ENCODE measurements at places on chromosomes 5 and 9. TPM values are rescaled to one million over a fixed set of nuclear protein-coding genes. Genes with fewer than 3 reads are reported as not detected.

Gene LIX1
- not detected for total RNA-seq

Gene TAL2
- total RNA-seq: not detected

Gene DCAF10
- 19.4 TPM for total RNA-seq

Gene MYOT
- total RNA-seq: not detected

Gene MORN5
- total RNA-seq: not detected

Gene TRPM3
- not detected for total RNA-seq

Gene CATSPER3
- 0.81 TPM for total RNA-seq

Gene KLF4
- 3.3 TPM for total RNA-seq

Gene GPSM1
- total RNA-seq: 18.3 TPM

Gene SLC25A2
- total RNA-seq: 0.20 TPM

GRCh38 chr5:116454417-116454927 is 120.2 kb downstream of the SEMA6A start:
- H3K4me1 ChIP-seq: peaks cover 6% of the 10 kb centered on the region
- H3K27me3 ChIP-seq: peaks cover 3% of the 10 kb centered on the region
- no peak overlapping the region for H3K4me3 ChIP-seq
- no peaks in the 10 kb centered on the region for H3K36me3 ChIP-seq

GRCh38 chr9:124266139-124266825 is 8.5 kb downstream of the NEK6 start:
- no peak overlapping the region for H3K4me3 ChIP-seq
- DNase-seq: no peak
- H3K4me1 ChIP-seq: peaks cover 6% of the 10 kb centered on the region
- no peaks in the 10 kb centered on the region for H3K36me3 ChIP-seq
- H3K27ac ChIP-seq: no peak overlapping the region

GRCh38 chr5:111313017-111313724 is 89.0 kb downstream of the CAMK4 start:
- DNase-seq: no peak
- H3K27ac ChIP-seq: peak overlapping the region; percentile 64
- no peak overlapping the region for H3K4me3 ChIP-seq
- peaks cover 22% of the 10 kb centered on the region for H3K4me1 ChIP-seq

GRCh38 chr5:31611002-31611401 is 27.9 kb upstream of the PDZD2 start:
- no peaks in the 10 kb centered on the region for H3K36me3 ChIP-seq
- H3K27ac ChIP-seq: no peak overlapping the region
- peaks cover 3% of the 10 kb centered on the region for H3K27me3 ChIP-seq
- H3K4me1 ChIP-seq: no peaks in the 10 kb centered on the region

GRCh38 chr5:14980698-14981097 is 109.1 kb upstream of the ANKH start:
- H3K4me1 ChIP-seq: peaks cover 25% of the 10 kb centered on the region
- H3K4me3 ChIP-seq: no peak overlapping the region
- H3K27me3 ChIP-seq: peaks cover 3% of the 10 kb centered on the region
- H3K36me3 ChIP-seq: no peaks in the 10 kb centered on the region
- H3K27ac ChIP-seq: no peak overlapping the region
- DNase-seq: no peak

GRCh38 chr5:77947041-77947428 is 170.9 kb upstream of the TBCA start:
- H3K27me3 ChIP-seq: peaks cover 4% of the 10 kb centered on the region
- H3K4me1 ChIP-seq: no peaks in the 10 kb centered on the region
- no peak for DNase-seq
- H3K4me3 ChIP-seq: no peak overlapping the region

DNA sequence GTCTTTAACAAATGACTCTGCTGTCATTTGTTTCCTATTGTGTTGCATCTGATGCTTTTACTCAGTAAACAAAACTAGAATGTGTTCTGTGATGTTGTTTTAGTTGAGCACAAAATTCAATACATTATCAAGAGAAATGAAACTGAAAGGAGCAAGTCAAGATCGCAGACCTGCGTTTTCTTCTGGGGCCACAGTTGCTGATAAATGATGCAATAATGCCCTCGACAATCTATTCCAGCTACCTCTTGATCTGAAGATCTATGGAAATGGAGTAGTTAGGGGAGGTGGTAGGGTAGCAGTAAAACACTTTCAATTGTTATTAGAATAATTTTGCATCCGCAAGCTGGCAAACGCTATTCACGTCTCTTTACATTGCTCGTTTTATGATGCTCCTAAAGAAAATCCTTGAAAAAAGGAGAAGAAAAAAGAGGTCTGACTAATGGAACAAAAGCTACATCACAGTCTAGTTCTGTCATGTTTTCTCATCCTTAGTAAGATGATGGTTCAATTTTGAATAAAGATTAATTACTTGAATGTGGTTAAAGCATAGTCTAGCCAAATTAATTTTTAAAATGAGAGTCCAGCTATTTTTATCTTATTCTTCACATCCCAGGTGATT is 1.6 kb downstream of the ZNF366 start:
- H3K36me3 ChIP-seq: no peaks in the 10 kb centered on the region
- peaks cover 11% of the 10 kb centered on the region for H3K27me3 ChIP-seq
- H3K4me1 ChIP-seq: peaks cover 9% of the 10 kb centered on the region
- DNase-seq: no peak
- H3K27ac ChIP-seq: no peak overlapping the region
- no peak overlapping the region for H3K4me3 ChIP-seq

DNA sequence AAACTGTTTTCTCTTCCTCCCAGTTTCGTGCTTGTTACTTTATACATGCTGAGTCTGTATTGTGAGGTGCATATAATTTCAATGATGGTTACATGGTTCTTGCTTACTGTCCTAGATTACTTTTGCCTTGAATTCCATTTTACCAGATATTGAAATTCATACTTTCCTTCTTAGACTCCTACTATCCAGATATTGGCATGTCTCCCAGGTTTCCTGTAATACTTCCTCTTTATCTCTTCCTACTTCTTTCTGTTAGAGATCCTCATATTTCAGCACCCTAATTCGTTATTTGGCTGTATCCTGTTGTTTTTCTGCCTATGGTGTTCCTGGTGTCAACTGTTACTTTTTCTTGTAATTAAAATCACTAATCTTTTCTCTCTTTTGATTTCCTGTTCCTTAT is 522.1 kb downstream of the CCDC171 start:
- no peak overlapping the region for H3K27ac ChIP-seq
- H3K36me3 ChIP-seq: no peaks in the 10 kb centered on the region
- DNase-seq: no peak
- H3K4me3 ChIP-seq: no peak overlapping the region
- no peaks in the 10 kb centered on the region for H3K27me3 ChIP-seq

DNA sequence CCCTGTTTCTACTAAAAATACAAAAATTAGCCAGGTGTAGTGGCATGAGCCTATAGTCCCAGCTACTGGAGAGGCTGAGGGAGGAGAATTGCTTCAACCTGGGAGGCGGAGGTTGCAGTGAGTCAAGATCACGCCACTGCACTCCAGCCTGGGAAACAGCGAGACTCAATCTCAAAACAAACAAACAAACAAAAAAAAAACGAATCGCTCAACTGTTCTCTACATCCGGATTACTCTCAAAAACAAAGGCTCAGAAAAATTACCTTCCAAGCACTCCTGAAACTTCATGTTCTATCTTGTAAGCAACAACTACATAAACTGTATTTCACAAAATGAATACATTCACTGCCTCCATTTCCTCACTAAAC is 14.0 kb downstream of the UBAP2 start:
- DNase-seq: no peak
- H3K27me3 ChIP-seq: no peaks in the 10 kb centered on the region
- no peak overlapping the region for H3K4me3 ChIP-seq
- peaks cover 15% of the 10 kb centered on the region for H3K36me3 ChIP-seq
- H3K4me1 ChIP-seq: peaks cover 18% of the 10 kb centered on the region

DNA sequence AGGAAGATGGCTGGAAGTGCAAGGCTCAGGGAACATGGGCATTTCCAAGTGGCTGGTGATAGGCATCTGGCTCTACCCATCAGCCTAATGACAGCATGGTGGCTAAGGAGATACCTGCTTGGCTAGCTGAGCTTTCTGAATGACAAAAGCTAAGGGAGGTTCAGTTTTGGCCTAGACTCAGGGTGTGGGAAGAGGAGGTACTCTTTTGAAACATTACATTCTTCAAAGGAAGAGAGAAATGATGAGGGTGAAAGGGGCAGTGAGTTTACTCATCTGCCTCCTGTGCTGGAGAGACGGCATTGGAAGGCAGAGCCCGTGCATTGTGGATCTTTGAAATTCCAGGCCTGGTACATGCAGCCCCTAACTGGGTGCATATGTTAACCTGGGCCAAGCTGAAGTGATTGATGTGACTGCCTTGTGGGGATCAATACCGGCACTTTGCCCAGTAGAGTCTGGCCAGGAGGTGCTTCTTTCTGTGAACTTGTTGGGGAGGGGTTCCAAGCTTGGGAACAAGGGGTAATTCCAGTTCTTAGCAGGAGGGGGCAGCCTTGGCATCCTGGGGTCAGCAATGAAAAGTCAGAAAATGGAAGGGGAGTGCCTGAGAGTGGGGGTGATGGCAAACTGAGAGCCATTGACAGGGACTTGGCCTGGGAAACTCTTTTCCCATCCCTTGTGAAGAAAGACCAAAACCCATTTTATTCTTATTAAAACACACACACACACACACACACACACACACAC is 108.6 kb downstream of the ACER2 start:
- DNase-seq: no peak
- H3K36me3 ChIP-seq: no peaks in the 10 kb centered on the region
- peaks cover under 1% of the 10 kb centered on the region for H3K27me3 ChIP-seq
- peaks cover 27% of the 10 kb centered on the region for H3K4me1 ChIP-seq

DNA sequence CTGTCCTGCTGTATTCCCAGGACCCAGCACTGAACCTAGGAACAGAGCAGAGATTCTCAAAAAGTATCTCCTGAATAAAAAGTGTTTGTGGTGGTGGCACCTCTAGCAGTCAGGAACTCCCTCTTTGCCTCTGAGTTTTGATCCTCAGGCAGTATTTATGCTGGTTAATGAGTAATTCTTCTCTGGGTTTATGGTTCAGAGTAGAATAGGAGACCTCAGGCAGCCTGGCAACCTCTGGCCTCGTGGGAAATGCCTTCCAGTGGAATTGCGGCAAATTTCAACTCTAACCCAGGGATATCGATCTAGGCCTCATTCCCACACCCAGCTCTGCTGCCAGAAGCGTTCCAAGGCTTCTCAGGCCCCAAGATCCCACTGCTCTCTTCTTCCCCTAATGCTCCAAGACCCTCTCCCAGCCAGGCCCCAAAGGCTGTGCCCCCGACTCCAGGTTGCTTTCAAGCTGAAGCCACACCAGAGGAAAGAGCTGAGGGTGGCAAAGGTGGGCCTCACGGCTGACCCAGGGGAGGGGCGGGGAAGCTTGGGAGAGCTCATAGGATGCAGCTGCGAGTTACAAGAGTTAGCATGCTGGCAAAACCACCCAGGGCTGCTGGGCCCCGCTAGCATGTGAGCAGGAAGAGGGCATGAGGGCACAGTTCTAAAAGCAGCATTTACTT is 10.9 kb upstream of the HDHD3 start:
- no peak for DNase-seq
- H3K36me3 ChIP-seq: peaks cover 12% of the 10 kb centered on the region
- no peak overlapping the region for H3K27ac ChIP-seq
- no peaks in the 10 kb centered on the region for H3K4me1 ChIP-seq

DNA sequence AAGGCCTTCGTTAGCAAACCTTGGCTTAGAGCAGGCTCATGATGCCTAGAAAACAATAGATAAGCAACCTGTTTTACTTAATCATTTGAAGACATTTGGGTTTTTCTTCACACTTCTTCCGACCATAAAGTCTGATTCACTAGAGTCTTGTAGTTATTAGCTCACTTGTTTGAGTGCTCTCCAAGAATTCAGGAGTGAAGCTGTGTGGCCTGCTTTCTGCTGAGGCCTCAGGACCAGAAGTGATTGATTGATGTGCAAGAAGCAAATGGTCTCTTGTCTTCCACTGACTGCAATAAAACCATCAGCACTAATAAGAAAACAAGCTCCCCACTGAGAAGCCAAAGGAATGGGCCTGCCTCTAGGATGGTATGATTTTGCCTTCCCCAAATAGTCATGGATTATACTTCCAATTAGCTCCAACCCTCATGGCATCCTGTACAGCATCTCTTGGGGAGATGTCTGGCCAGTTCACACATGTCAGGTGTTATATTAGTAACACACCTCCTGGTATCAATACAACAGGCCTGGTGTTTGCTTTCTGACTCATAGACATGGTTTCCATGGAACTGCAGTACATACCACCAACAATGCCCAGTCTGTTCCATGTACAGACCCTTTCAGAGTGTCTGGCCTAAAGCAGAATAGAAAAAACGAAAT is 317.6 kb downstream of the CWC27 start:
- no peaks in the 10 kb centered on the region for H3K36me3 ChIP-seq
- H3K4me3 ChIP-seq: no peak overlapping the region

DNA sequence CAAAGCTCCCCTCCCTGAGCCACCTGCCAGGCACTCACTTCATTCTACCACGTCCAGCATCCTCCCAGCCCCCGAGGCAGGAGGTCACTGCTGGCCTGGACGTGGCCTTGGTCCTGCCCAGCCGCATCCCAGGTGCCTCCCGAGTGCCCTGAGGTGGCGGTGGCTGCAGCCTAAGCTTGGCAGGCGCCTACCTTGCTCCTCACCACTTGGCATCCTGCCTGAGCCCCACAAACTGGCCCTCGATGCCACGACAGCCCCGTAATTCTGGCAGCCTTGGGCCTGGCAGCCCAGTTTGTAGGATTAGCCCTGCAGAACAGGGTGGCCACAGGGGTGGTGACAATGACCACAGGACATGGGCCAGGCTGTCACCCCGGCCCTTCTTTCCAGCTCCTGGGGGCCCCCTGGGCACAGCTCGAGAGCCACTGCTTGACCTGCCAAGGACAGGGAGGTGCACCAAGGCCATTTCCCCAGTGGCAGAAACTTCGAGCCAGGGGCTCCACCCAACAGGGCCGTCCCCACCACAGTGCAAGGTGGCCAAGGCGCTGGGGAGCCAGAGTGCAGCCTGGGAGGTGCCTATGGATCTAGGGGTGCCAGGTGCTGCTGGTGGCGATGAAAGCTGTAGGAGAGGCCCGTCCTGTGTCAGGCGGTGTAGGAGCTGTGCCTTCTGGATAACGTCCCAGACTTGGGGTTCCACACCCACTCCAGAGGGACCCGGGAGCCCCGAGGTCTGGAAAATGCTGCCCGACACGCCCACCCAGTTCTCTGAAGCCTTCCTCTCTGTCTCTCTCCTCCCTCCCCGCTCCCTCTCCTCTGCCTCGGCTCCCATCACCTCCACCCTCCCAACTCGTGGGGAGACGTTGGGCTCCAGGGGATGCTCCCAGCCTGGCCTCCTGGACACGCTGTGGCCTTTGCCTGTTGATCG is 18.4 kb downstream of the NKD2 start:
- H3K27me3 ChIP-seq: no peaks in the 10 kb centered on the region
- no peak overlapping the region for H3K4me3 ChIP-seq
- no peaks in the 10 kb centered on the region for H3K4me1 ChIP-seq
- DNase-seq: no peak

DNA sequence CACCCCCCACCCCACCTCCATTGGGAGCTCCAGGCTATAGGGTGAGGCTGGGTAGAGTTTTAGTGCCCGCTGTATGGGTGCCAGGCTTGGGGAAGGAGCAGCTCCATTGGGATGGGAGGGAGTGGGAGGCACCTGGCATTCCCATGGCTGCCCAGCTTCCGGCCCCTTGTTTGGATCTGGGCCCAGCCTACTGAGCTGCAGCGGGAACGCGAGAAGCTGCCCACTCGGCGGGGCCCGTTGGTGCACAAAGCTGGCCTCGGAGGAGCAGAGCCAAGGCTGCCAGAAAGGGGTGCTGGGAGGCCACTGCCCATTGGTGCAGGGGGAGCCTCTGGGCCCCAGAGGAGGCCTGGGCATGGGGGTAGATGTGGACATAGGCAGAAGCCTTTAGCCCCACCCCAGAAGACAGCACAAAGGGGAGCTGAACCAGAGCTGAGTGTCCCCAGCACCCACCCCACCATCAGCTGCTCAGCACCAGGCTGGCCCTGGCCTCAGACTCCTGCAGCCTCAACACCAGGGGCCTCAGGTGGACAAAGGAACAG is 4.4 kb downstream of the LCN9 start:
- no peaks in the 10 kb centered on the region for H3K36me3 ChIP-seq
- peaks cover 1% of the 10 kb centered on the region for H3K27me3 ChIP-seq
- no peak for DNase-seq

All from activated T-helper 1 cell treated with anti-CD3 and anti-CD28 coated beads, Interleukin-12 subunit alpha, Interleukin-12 subunit beta, Interleukin-2, Interleukin-4 antibody, amounts not matched to agents 30 ng/mL and 10 ng/mL and 1 ng/mL, durations not matched to agents 14 hours and 24 hours and 36 hours (primary cell).